ENCODE measurements at places on chromosomes 5 and 9. TPM values are rescaled to one million over a fixed set of nuclear protein-coding genes. Genes with fewer than 3 reads are reported as not detected.

DNA sequence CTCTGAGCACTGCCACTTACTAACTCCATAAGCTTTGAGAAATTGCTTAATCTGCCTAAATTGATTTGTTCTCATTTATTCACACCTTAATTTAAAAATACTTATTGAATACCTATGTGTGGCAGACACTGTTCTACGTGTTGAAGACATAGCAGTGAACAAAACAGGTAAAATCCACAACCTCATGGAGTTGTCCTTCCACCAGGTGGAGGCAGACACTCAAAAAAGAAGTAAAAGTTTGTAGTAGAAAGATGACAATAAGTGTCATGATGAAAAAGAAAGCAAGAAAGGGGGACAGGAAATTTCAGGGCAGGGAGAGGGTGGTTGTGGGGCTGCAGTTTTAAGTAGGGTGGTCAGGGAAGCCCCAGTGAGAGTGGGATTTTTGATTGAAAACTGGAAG, 94.9 kb downstream of the SREK1 start:
- DNase-seq = no peak

Gene S100Z
- total RNA-seq = not detected

GRCh38 chr9:16214677-16215352, 655.7 kb downstream of the BNC2 start:
- no peak for DNase-seq

Gene SLC35D2
- total RNA-seq = 18.5 TPM

Gene PCDHGA11
- total RNA-seq = not detected

GRCh38 chr9:124267271-124267807, 9.6 kb downstream of the NEK6 start:
- no peak for DNase-seq

DNA sequence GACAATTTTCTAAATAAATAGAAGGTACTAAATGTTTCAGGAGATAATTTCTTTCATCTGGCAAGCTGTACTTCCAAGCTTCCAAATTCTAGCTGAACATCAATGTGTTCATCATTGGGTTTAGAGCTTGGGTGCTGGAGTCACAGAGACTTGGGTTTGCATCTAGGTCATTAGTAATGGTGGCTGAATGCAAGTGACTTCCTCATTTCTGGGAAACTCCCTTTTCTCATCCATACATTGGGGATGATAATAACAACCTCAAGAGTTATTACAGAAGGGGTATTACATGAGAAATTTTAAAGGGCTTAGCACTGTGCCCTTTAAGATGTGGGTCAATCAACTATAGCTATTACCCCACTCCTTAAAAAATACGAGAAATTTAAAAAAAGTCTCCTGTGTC, 41.1 kb upstream of the KLF4 start:
- DNase-seq = no peak

DNA sequence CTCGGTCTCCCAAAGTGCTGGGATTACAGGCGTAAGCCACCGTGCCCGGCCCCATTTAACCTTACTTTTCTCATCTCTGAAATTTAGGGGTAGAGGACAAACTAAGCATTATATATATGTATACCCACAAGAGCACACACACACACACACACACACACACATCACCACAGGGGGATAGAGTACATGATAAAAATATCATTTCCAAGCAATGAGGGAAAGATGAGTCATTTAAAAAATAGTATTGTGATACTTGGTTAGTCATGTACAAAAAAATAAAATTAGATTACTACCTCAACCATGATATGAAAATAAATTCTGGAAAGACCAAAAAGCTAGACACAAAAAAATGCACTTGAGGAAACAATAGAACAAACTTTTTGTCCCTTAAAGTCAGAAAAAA, 67.2 kb downstream of the CDH18 start:
- no peak for DNase-seq

GRCh38 chr5:139243425-139243970, 45.3 kb upstream of the SIL1 start:
- DNase-seq = no peak

Gene TMOD1
- 0.11 TPM for total RNA-seq

DNA sequence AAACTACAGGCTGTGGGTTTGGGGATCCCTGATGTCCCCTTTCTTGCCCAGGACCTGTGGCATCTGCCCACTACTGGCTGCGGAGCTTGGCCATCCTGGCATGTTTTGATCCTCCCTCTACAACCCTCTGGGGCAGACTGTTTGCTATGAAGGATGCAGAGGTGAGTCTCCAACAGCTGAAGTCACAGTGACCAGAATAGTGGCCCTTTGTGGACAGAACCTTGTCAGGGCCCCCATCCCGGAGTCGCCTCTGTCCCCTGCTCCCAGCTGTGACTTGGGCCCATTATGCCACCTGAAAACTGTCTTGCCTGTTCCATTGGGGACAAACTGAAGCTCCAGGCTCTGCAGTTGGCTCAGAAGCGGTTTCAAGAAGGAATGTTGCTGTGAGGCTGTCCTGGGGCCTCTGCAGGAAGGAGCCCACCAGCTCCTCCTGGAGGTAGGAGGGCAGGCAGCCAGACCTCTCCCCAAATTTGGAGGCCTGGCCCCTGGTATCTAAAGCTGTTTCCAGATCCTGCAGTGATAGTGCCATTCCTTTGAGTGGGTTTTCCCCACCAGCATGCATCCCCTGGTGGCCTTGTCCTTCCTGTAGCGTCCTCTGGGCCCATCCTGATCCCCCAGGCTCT, 93.3 kb downstream of the BARX1 start:
- no peak for DNase-seq

DNA sequence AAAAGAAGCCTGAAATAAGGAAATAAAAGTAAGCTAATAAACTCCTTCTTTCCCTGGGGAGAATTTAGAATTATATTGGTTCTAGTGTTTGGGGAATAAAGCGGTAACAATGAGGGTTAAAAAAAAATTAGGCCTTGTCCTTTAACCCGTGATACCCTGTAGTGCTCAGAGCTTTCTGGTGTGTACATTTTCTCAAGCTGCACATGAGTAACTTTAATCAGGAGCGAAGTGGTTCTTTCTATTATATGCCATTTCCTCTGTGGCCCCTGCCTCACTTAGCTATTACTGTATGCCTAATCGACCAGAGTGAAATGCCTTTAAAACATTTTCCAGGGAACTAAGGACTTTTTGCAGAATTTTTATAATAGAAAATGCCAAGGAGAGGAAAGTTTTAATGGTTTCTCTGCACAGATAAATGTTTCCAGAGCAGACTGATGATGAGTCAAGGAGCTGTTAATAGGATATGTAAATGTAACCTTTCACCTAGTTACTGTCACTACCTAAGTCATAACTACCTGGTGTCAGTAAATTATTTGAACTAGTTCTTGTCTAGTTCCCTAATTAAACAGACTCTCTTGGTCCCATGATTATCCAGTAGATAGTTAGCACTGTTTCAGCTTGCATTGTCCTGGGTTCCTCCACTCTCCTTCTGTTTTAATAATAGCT, 7.6 kb downstream of the PAM start:
- DNase-seq = peak; percentile 39

DNA sequence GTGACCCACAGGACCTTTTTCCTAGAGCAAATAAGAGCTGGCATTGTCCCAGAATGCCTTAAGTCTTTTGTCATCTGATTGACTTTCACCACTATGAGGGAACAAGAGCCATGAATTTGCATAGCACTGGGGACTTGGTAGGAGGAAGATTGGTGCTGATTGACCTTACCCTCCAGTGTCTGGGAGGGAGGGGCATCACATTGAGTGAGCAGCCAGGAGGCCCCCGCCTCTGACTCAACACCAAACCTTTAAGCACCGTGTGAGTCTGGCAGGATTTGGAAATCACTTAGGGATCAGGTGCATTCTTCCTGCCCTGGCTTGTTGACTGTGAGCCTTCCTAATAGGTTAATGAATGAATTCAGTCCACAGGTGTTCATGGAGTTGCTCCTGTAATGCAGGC, 40.7 kb downstream of the WNK2 start:
- no peak for DNase-seq

DNA sequence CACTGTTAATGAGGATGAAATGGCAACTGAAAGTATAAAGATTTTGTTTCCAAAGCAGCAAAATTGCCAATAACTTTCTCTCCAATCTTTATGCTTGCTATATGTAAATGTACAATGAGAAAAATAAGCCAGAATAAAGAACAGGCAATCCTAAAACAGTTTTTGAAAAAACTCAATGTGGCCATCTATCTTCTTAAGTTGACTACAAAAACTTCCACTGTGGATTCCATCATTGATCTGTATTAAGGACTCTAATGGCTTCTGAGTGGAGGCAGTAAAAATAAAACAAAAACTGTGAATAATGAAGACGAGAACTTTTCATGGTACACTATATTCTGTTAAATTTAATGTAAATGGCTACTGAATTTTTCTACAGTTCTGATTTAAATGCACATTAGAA, 382.9 kb downstream of the TMEM232 start:
- DNase-seq = no peak

- DNase-seq = no peak
These were observed 56.4 kb downstream of the NTNG2 start for GRCh38 chr9:132218208-132218607.

DNA sequence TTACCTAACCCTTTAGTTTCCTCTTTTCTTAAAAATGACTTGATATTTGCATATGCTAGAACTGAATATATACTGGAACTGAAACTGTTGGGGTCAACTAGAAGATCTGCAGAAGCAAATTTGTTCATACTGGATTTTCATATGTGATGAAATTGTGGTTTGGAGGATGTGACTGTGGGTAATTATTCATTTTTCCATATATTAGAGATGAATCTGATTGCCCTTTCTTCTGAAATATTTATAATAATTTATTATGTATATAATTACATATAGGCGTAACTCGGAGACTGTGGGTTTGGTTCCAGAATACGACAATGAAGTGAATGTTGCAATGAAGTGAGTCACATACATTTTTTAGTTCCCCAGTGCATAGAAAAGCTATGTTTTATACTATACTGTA, 149.1 kb downstream of the ATP10B start:
- DNase-seq = no peak

DNA sequence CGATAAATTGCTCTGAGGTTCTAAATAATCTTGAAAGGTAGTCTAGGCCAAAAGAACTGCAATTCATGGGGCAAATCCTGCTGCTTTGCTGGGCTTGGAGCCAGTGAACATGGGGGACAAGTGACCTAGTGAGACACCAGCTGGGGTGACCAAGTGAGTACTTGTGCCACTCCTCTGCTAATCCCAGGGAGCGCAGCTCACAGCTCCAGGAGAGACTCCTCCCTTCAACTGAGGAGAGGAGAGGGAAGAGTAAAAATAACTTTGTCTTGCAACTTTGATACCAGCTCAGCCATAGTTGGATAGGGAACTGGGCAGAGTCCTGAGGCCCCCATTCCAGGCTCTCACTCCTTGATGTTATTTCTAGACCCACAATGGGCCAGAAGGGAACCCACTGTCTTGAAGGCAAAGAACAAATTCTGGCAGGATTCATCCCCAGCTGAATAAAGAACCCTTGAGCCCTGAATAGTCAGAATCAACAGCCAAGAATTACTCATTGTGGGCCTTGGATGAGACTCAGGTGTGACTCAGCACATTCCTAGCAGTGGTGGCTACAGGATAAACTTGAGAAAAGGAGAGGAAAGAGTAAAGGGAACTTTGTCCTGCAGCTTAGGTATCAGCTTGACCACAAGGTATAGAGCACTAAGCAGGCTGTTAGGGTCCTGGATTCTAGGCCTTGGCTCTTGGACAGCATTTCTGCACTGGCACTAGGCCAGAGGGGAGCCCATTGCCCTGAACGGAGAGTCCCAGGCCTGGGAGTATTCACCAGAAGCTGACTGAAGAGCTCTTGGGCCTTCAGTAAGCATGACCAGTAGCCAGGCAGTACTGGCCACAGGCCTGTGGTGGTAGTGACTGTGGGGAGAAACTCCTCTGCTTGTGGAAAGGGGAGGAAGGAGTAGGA, 288.3 kb upstream of the CDH18 start:
- DNase-seq = no peak

Gene ARL14EPL
- total RNA-seq = 0.44 TPM

Gene PCDHGA2
- not detected for total RNA-seq

GRCh38 chr5:149442563-149443182, 63.6 kb upstream of the IL17B start:
- DNase-seq = peak; percentile 71

DNA sequence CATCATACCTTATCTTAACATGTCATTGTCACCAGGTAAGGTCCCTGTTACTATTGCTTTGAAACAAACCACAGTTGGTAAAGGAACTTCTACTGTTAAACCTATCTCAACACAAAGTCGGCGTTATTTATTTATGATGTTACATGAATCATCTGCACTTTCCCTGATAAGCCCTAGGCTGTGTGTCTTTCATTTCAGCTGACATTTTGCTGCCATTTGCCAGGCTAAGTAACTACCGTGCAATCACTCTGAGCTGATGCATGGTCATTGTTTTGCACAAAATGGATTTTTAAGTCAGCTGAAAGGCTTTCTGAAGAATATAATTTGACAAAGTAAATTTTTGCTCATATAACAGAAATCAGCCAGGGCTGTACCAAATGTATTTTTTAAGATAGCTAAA, 546.5 kb downstream of the ZNF608 start:
- no peak for DNase-seq

DNA sequence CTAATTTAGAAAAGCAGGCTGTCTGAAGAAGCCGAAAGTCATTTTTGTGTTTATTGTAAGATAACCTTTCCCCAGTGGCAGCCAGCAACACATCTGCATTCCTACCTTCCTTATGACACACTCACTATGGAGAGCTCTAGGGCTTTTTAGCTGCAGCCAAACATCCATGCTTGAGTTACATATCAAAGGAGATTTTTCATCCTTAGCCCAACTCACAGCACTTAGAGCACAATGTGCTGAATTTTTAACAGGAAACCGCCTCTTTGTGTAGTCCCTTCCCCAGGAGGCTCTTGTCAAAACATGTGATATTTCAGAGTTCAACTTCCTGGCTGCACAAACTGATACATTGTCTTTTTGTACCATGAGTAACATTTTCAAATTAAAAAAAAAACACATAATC, 379.2 kb downstream of the CTNND2 start:
- no peak for DNase-seq

Gene NDFIP1
- total RNA-seq = 167 TPM

- peak; percentile 93 for DNase-seq
These were observed at the start of gene UGCG for GRCh38 chr9:111895996-111896941. Gene UGCG (plus strand): TSS chr9:111896814. CDS start chr9:111897216, 402 bp downstream.

DNA sequence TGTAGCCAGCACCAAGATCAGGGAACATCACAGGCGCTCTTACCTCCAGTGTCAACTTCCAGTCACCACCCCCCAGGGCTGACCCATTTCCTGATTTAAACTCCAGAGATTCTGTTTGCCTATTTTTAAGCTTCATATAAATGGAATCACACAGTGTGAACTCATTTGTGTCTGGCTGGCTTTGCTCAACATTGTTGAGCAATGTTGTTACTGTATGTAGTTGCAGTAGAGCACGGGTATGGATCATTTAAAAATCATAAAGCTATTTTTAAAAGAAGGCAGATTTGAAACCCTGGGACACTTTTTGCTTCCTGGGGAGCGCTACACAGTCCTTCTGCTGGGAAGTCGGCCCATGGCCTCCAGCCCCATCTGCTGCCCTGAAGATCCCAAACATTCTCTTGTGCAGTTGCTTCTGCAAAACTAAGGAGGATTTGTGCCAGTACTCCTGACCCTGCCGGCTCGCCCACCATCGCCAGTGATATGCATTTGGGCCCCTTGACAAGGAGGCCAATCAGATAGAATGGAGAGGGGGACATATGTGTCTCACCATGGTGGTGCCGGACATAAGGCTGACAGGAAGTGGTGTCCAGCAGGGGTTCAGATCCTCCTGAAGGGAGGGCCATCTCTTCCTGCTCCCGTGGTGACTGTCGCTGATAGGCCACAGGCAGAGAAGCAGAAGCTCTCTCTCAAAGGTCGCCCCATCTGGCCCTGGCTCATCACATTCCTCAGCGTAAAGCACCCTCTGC, 13.3 kb downstream of the DCANP1 start:
- DNase-seq = no peak

- DNase-seq = no peak
These were observed 75.8 kb downstream of the ADAMTSL1 start for GRCh38 chr9:18549772-18550171.

Gene PSD2
- 0.30 TPM for total RNA-seq
